Hair follicle dermal papilla cell (primary cell): ENCODE measurements at places on chromosomes 1 and 21. TPM values are rescaled to one million over a fixed set of nuclear protein-coding genes. Genes with fewer than 3 reads are reported as not detected.

Gene KCNK1
- 0.16 TPM in 1 of 2 replicates, not detected in the other for total RNA-seq

Gene SH3BGR
- total RNA-seq: 0.65 and 0.97 TPM in 2 replicates

Gene PAPPA2
- 0.12 and 0.65 TPM in 2 replicates for total RNA-seq

Gene KRTAP20-2
- total RNA-seq: not detected in 2 replicates

Gene LRRC40
- 21.3 and 21.4 TPM in 2 replicates for total RNA-seq

Gene UTS2
- total RNA-seq: not detected in 2 replicates

Gene SHISAL2A
- 0.16 TPM in 1 of 2 replicates, not detected in the other for total RNA-seq

Gene S100A8
- total RNA-seq: not detected in 2 replicates

Gene KRTAP13-2
- total RNA-seq: not detected in 2 replicates

Gene SLFNL1
- 0.65 and 1.2 TPM in 2 replicates for total RNA-seq

Gene RYR2
- total RNA-seq: not detected in 2 replicates

Gene MYCL
- 0.16 TPM in 1 of 2 replicates, not detected in the other for total RNA-seq

Gene GJA5
- total RNA-seq: 6.8 and 9.4 TPM in 2 replicates

Gene CLDN17
- not detected in 2 replicates for total RNA-seq

Gene WDR64
- total RNA-seq: under 0.01 TPM in 1 of 2 replicates, not detected in the other

Gene NOTCH2NLA
- total RNA-seq: 81.4 and 83.4 TPM in 2 replicates

Gene AMPD1
- total RNA-seq: not detected in 2 replicates

Gene CD48
- not detected in 2 replicates for total RNA-seq

Gene RIPPLY3
- 0.16 and 0.36 TPM in 2 replicates for total RNA-seq
